ENCODE measurements at places on chromosomes 6 and 20.
A peak's percentile ranks its signal among the peaks of the same experiment; 100 is the strongest.

DNA sequence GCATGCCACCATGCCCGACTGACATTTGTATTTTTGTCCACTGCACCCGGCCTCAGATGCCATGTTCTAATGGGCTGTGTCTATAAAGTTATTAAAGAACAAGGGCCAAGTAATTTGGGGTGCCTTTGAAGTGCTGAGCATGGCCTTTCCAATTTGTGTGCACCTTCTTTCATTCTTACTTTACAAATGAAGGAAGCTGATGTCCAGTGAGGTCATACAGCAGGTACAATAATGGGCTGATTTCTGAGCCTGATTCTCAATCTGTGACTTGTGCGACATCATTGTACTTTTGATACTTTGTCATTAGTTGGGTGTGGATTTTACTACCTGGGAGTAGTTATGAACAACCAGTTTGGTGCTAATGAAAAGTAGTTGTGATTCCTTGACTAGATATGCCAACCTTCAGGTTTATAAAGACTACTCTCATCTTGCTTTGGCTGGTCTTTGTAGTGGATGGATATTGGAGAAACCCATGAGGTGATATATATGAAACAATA is 94.3 kb downstream of the JARID2 start:
- DNase-seq = no peak

GRCh38 chr20:57966620-57967019 is 256.8 kb upstream of the PMEPA1 start:
- DNase-seq = no peak

- DNase-seq = peak; percentile 50
These were observed 141.7 kb downstream of the CD164 start for GRCh38 chr6:109240370-109241084.

- DNase-seq = peak; percentile 79
These were observed 88.6 kb downstream of the SIM1 start for GRCh38 chr6:100376103-100376502.

DNA sequence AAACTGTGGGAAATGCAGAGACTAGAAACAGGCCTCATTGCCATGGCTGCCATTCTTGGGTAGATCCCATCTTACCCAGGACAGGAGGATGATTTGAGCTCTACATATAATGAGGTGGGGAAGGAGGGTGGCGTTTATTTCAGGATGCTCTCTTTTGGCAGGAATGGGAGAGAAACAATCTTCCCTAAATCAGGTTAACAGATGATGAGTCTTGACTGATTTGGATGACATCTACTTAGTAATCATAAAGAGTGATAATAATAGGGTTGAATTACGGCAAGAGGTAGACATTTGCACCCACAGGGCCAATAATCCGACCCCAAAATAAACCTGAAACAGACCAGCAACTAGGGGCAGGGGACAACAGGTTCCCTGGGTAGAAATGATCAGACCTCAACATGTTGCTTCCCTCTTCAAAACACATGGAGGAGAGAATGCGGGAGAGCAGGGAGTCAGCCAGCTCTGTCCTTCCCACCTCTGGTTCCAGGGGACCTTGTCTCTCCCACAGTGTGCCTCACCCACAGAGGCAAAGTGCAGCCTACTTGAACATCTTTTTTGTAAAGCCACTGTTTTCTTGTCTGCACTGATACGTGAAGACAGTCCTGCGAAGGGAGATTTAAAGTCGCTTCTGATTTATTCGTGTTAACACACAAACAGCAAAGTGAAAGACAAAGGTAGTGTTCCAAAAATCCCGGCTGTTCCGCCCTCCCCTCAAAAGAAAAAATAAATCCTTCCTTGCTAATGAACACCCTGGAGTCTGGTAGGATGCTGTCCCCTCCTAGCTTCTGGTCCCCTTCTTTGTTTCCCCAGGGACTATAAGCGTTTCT is 3.9 kb downstream of the FOXQ1 start:
- no peak for DNase-seq

DNA sequence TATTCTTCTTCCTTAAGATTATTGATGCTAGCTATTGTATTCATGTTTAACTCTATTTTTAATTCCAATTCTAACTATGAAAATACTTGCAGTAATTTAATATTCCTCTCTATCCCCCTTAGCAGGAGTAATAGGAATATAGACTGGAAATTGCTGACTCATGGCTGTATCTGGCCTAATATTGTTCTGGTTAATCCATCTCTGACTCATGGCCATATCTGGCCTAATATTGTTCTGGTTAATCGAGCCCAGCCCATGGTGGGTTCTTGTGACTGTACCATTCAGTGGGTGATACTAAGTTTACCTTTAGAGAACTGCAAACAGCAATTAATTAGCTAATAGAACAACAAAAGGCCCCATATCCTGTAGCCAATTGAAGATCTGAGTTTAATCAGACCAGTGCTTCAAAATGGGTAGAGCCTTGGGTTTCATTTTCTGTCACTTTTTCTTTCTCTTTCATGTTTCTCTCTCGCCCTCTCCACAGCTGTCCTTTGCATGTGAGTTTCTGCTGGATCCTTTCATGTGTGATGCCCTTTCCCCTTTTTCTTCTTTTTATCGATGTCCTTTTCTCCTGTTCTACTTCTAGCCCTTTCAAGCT is 50.6 kb downstream of the SLC22A3 start:
- DNase-seq = no peak

DNA sequence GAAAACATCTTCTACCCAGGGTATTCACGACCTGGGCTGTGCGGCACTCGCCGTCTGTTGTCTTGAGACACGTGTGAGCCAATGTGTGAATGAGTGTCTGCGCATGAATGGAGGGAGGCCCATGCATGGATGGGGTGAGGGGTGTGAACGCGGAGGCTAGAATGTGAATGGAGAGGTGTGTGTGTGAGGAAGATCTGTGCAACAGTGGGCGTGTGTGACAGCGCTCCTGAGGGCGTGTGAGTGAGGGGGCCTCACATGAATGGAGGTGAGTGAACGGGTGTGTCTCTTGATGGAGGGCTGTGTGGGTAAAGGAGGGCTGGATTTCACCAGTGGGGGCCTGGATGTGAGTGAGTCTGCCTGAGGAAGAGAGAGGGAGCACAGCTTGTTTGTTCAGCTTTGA is 146.0 kb downstream of the LRFN2 start:
- DNase-seq = no peak

DNA sequence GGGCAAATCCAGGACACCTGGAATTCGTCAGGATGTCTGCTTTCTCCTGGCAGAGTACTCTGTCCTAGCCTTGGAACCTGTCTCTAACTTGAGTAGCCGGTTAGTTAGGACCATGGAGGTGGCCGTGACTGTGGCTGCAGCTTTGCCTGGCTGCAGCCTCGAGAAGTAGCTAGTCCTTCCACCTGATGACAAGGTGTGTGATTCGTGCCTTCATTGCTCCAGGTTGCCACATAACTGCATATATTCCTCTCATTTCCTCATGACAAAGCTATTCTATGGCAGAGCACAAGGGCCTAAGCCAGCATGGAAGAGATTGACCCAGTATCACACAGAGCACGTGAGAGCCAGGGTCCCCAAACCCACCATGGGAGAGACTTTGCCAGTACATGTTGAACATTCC is 39.8 kb upstream of the KIF25 start:
- no peak for DNase-seq

DNA sequence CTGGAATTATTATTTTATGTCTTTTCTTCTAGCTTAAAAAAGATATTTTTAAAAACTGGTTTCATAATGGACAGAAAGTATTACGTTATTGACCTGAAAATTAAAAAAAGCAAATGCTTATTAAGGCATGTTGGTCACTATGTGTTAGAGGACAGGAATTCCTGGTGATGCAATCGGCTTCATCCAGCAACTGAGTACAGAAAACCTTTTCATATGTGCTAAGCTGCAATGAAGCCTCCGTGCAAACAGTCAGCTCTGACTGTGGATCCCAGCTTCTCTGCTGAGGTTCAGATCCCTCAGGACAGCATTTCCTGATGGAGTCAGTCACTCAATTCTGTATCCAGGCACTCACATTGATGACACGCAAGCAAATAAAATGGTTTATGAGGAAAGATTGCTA is 22.7 kb upstream of the BMP2 start:
- DNase-seq = no peak

DNA sequence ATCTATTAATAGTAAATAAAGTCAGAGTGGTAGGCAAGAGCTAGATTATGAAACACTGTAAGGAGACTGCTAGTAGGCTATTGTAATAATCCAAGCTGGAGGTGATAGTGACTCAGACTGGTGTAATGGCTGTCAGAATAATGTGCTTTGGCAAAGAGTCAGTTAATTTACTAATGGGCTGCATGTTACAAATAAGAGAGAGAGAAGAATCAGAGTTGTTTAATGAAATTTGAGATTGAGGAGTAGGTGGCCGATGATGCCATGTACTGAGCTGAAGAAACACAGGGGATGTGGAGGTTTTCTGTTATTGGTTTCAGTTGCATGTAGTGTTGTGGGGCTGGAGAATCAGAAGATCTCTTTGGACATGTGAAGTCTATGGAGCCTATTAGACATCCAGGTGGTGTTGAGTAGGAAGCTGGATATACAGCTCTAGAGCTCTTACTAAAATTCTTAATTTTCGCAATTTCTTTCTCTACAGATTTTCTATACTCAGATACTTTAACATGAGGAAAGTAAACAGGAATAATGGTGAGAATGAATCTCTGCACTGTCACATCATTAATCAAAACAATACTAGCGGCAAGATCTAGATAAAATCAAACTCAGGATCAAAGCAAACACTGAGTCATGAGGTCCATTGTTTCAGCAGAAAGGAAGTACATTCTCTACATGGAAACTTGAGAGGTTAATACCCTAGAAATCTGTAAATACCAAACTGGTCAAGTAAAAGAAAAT is 167.7 kb downstream of the SIM1 start:
- no peak for DNase-seq

DNA sequence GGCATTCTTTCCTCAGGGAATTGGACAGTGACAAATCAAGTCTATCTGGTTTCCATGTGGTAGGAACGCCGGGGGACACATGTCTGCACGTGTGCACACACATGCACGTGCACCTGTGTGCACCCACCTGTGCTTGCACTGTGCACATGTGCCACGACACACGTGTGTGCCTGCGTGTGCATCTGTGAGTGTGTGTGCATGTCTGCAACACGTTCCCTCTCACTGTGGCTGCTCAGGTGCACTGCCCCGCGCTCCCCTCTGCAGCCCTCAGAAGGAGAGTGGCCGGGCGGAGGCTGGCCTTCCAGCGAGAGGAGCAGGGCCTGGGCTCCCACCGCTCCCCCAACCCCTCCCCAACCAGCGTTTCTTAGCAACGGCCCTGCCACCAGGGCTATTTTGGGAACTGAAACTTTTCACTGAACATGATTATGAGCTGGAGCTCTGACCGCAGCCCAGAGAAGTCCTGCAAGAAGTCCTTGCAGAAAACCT is 147.8 kb downstream of the PHACTR3 start:
- peak; percentile 96 for DNase-seq

GRCh38 chr6:5679270-5679669 is 327.5 kb downstream of the NRN1 start:
- no peak for DNase-seq

DNA sequence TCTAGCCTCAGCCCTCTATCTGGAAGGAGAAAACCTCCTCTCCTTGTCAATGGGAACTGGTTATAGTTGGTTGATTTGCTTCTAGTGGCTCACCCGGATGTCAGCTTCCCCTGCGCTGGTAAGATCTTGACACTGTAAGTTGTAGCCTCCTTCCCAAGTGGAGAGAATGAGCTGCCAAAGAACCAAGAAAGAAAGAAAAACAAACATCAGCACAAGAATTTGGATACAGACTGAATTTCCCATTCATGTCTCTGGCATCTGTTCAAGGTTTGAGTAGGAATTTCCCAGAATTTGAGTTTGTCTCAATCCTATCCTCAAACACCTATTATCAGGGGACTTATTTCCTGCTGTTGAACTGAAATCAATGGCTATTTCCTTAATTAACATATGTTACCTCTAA is 44.1 kb downstream of the ELOVL2 start:
- DNase-seq = no peak

GRCh38 chr6:53771785-53772624 is 22.8 kb upstream of the LRRC1 start:
- no peak for DNase-seq

DNA sequence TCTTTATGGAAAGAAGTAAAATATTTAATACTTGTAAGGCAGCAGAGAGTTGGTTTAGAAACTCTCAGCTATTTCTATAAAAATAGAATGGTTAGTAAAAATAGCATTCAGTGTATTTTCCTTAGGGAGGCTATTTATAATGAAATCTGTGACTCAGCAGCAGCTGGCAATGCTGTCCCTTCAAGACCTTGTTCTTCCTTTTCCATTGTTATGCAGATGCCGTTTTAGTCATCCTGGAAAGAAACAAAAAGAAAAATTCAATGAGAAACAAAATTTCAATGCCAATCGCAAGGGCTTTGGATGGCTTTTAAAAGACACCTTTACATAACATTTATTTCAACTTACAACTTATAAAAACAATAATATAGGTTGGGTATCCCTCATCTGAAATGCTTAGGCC is 17.5 kb downstream of the MPC1 start:
- no peak for DNase-seq

GRCh38 chr6:5086294-5086890 is 1.3 kb downstream of the PPP1R3G start:
- no peak for DNase-seq

All from NB4 (cell line).